IMR-90 (cell line): ENCODE measurements at places on chromosomes 6 and 20. TPM values are rescaled to one million over a fixed set of nuclear protein-coding genes. Genes with fewer than 3 reads are reported as not detected.
A peak's percentile ranks its signal among the peaks of the same experiment; 100 is the strongest.

GRCh38 chr6:11791354-11792107 is 12.9 kb upstream of the ADTRP start:
- DNase-seq, result peak; percentile 55

GRCh38 chr6:149075616-149076354 is 241.7 kb upstream of the TAB2 start:
- DNase-seq, result peak; percentile 37

DNA sequence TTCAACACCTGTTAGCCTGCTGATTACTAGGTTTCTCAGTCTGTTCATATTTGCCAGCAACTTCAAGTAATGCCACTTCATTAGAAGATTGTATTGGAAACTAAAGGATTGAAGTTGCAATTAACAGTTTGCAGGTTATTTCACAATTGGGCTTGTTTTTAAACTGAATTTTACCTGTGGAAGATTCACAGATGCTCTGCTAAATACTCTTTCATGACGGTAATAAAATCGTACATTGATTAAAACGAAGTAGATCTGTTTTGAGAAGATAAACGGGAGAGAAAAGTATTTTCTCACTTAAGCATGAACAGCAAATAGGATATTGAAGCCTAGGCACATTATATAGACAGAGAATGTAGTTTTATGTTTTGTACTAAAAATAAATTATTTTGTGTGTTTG is 1.6 kb downstream of the RNF182 start:
- no peak for DNase-seq

DNA sequence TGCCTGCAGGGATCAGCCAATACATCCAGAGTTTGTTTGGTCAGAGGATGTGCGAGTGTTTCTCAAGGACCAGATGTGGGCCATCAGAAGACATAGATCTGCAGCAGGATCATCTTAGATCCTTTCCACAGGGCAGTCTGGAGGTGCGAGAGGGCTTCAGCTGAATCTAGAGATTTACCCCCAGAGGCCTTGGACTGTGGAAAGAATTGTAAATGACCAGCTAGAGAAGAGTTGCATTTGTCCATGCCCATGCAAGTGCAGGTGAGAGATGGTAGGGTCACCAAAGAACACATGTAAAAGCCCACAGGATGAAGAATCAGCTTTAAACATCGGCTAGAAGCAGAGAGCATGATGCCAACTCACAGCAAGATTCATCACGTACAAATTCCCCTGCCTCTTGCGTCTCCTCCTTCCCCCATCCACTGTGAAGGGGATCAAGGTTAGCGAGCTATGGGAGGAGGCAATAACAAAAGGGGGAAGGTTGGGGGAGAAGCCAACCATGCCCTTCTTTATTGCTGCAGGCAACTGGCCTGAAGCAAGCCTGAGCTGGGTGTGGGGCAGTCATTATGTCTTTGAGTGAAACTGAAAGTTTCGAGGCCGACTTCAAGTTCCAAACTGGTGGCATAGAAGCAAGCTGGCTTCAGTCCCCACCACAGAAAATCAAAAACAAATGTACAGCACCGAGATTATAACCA is 83.5 kb downstream of the SCML4 start:
- DNase-seq, result no peak

GRCh38 chr20:25139029-25139705 is 56.3 kb upstream of the ENTPD6 start:
- no peak for DNase-seq

DNA sequence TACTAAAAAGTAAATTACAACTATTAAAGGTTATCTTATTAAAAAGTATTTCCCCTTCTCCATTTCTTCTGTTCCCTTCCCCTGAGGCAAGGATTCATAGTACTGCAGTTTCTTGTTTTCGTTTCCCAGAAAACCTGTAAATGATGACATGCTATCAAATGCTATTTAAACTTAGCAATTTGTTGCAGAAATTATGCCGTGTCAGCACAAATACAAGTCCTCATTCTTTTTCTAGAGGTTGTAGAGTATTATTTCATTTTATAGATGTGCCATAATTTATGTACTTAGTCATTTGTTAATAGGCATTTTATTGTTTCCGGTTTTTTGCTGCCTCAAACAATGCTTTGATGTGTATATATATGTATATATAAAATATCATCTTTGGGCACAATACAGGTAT is 268.4 kb downstream of the PLCB1 start:
- DNase-seq, result no peak

- DNase-seq, result peak; percentile 19
Observed at GRCh38 chr6:14058029-14058695, 59.4 kb upstream of the CD83 start.

DNA sequence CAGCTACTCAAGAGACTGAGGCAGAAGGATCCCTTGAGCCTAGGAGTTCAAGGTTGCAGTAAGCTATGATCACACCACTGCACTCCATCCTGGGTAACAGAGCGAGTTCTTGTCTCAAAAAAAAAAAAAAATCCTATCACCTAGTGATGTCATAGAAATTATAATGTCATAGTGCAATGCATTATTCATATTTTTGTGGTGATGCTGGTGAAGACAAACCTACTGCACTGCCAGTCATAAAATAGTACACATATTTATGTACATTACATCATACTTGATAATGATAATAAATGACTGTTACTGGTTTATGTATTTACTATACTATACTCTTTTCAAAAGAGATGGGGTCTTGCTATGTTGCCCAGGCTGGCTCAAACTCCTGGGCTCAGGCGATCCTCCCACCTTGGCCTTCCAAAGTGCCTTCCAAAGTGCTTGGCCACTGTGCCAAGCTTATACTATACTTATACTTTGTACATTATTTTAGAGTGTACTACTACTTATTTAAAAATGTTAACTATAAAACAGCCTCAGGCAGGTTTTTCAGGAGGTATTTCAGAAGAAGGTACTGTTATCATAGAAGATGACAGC is 26.6 kb downstream of the ENPP3 start:
- no peak for DNase-seq

DNA sequence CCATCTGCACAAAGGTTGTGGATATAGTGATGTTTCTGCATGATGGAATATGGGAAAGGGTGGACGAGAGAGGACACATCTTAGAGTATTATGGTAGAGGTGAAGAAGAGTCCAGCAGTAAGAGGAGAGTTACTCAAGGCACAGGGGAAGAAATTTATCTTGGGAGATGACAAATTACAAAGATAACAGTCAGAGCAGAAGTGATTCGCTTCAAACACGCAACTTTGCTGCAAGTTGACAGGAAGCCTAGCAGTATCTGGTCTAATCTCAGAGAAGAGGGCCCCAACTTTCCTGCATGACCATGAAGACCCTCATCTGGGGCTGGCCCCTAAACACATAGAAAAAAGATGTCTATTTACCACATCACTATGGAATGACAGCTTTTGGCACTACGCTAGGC is 1.2 kb upstream of the CALHM6 start:
- DNase-seq, result no peak

PTK7 gene
- total RNA-seq, result 44.4 and 47.1 TPM in 2 replicates

CST5 gene
- not detected in 2 replicates for total RNA-seq

ADAM33 gene
- total RNA-seq, result under 0.01 and 0.18 TPM in 2 replicates
